Aortic smooth muscle cell (primary cell): ENCODE measurements at places on chromosomes 16 and 17. TPM values are rescaled to one million over a fixed set of nuclear protein-coding genes. Genes with fewer than 3 reads are reported as not detected.

TP53TG3C gene
- total RNA-seq, result not detected in 2 replicates

PYY gene
- total RNA-seq, result not detected in 2 replicates

ADCY9 gene
- total RNA-seq, result 19.9 and 32.8 TPM in 2 replicates

TAOK2 gene
- 49.4 and 60.4 TPM in 2 replicates for total RNA-seq

TBX2 gene
- total RNA-seq, result 72.3 and 98.3 TPM in 2 replicates

RASL10B gene
- 0.40 and 1.1 TPM in 2 replicates for total RNA-seq

SPATA32 gene
- total RNA-seq, result under 0.01 and 0.06 TPM in 2 replicates

DRC7 gene
- not detected in 2 replicates for total RNA-seq

OTOP3 gene
- total RNA-seq, result not detected in 2 replicates

AXIN2 gene
- 6.5 and 9.9 TPM in 2 replicates for total RNA-seq

CDH8 gene
- 0.12 TPM in 1 of 2 replicates, not detected in the other for total RNA-seq

NAGS gene
- total RNA-seq, result 0.93 and 1.3 TPM in 2 replicates

MBTD1 gene
- 8.5 and 10.4 TPM in 2 replicates for total RNA-seq

SCNN1G gene
- not detected in 2 replicates for total RNA-seq

RNF43 gene
- not detected in 2 replicates for total RNA-seq

HOXB6 gene
- total RNA-seq, result 0.13 TPM in 1 of 2 replicates, not detected in the other

TNFRSF17 gene
- total RNA-seq, result not detected in 2 replicates

DUS1L gene
- 35.7 and 50.7 TPM in 2 replicates for total RNA-seq

HSD17B2 gene
- 0.26 and 0.68 TPM in 2 replicates for total RNA-seq

MPRIP gene
- 129 and 163 TPM in 2 replicates for total RNA-seq

GP2 gene
- not detected in 2 replicates for total RNA-seq

TPSD1 gene
- total RNA-seq, result not detected in 2 replicates

PTX4 gene
- total RNA-seq, result 0.06 TPM in 1 of 2 replicates, not detected in the other

PGP gene
- total RNA-seq, result 7.0 and 12.2 TPM in 2 replicates

TPSG1 gene
- total RNA-seq, result not detected in 2 replicates

FOXN1 gene
- total RNA-seq, result not detected in 2 replicates

CDRT15L2 gene
- total RNA-seq, result not detected in 2 replicates

PRM2 gene
- not detected in 2 replicates for total RNA-seq

CRYM gene
- total RNA-seq, result 0.26 and 0.56 TPM in 2 replicates

SLC38A8 gene
- total RNA-seq, result not detected in 2 replicates

ABR gene
- 74.7 and 78.2 TPM in 2 replicates for total RNA-seq

KRT17 gene
- total RNA-seq, result 7.1 and 7.4 TPM in 2 replicates

CNGB1 gene
- under 0.01 TPM in 2 replicates for total RNA-seq

GRB7 gene
- total RNA-seq, result 0.50 and 1.5 TPM in 2 replicates

ZFPM1 gene
- total RNA-seq, result 1.1 and 1.7 TPM in 2 replicates

MYL4 gene
- total RNA-seq, result 0.13 TPM in 1 of 2 replicates, not detected in the other

CYBC1 gene
- 45.2 and 45.5 TPM in 2 replicates for total RNA-seq

CLEC19A gene
- total RNA-seq, result not detected in 2 replicates

CES5A gene
- total RNA-seq, result not detected in 2 replicates

TBC1D3H gene
- not detected in 2 replicates for total RNA-seq

ARHGDIG gene
- 0.37 and 0.66 TPM in 2 replicates for total RNA-seq

NOB1 gene
- 15.6 and 18.2 TPM in 2 replicates for total RNA-seq

CA5A gene
- total RNA-seq, result not detected in 2 replicates

ZP2 gene
- not detected in 2 replicates for total RNA-seq

HSF4 gene
- total RNA-seq, result 3.3 and 4.9 TPM in 2 replicates

GRAPL gene
- total RNA-seq, result 0.25 and 0.53 TPM in 2 replicates

OR1A1 gene
- total RNA-seq, result not detected in 2 replicates

PRR35 gene
- not detected in 2 replicates for total RNA-seq

NPTX1 gene
- total RNA-seq, result 95.9 and 163 TPM in 2 replicates
